Pancreas (tissue), 10 donors: ENCODE measurements at places on chromosomes 7 and 10. TPM values are rescaled to one million over a fixed set of nuclear protein-coding genes. Genes with fewer than 3 reads are reported as not detected.

DNA sequence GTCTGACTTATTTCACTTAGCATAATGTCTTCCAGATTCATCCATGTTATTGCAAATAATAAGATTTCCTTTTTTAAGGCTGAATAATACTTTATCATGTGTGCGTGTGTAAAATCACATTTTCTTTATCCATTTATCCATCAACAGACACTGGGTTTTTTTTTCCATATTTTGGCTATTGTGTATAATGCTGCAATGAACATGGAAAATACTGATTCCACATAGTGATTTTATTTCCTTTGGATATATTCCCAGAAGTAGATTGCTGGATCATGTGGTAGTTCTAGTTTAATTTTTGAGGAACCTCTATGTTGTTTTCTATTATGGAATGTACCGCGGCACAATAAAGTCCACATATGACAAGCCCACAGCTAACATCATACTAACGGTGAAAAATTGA is 180.1 kb downstream of the PON1 start:
- DNase-seq = no peak

- no peak for DNase-seq
Observed at GRCh38 chr10:31101123-31101522, 69.5 kb upstream of the ZNF438 start.

- no peak for DNase-seq
Observed at GRCh38 chr10:89344156-89344555, 16.4 kb downstream of the IFIT3 start.

NPC1L1 gene
- total RNA-seq = 0.42 TPM

DNA sequence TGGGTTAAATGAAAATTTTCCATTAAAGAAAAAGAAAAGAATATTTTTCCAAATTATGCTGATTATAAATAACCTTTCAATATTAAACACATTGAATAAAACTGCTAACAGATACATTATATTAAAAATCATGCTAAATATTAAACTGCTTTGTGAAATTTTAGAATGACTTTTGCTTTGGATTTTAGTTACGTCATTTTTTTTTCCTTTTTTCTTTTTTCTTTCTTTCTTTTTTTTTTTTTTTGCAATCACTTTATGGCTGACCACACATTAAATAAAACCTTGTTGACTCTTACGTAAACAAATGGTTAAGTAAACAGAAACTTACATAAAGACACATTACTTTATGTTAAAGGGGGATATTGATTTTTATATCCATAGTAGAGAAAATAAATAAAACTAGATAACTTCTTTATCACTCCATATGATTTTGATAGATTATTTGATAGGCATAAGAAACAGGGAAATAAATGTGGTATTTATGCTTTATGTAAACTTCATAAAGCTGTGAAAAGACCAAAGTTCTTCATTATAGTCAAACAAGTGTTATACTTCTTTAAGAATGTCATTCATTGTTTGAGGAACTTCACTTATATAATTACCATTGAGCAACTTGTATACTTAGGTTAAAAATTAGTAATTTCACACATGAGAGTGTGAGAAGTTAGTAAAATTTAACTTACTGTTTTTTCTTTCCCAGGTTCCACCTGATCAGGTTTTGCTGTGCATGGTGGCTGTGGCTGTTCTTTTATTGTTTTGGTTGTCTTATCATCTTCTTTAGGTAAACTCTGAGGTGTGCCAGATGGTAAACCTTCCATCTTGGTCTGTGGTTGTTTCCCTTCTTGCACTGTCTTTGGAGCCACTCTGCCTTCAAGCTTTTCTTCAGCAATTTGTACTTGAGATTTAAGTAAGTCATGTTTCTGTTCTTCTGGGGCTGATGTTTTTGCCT is 197.3 kb downstream of the PCLO start:
- DNase-seq = no peak

FKBP6 gene
- total RNA-seq = not detected

- peak; percentile 88 for DNase-seq
Observed at GRCh38 chr10:119165171-119166117, at the start of gene SFXN4. TSS of gene SFXN4 (minus strand) at chr10:119165714. CDS start at chr10:119165647, 67 bp downstream.

SPDYE3 gene
- not detected for total RNA-seq

AGAP3 gene
- 59.3 TPM for total RNA-seq
